ENCODE measurements at places on chromosomes 4 and X.

GRCh38 chrX:4754878-4755604 is 1041.6 kb upstream of the PRKX start:
- DNase-seq: no peak

- DNase-seq: no peak
These were observed at the start of gene CHM for GRCh38 chrX:86047174-86047935. Gene CHM, minus strand, starts transcription at chrX:86047558. Its CDS starts 26 bp downstream, at chrX:86047532.

GRCh38 chr4:99088023-99088449 is 552 bp downstream of the ADH5 start:
- DNase-seq: peak; percentile 62

DNA sequence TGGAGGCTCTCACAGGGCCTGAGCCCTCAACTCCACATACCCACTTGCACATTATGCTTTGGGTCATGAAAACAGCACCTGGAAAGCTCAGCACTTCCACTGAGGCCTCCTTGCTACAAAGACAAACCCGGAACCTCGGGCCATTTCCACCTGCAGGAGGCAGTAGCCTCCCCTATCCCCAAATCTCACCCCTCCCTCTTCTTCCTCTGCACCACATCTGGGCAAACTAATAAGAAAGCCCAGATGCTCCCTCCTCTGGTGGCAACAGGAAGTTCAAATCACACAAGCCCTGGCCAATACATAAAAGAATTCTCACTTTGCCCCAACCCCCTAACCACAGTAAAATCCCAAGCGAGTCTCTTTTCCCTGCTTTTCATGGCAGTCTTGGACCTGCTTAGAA is 136.4 kb downstream of the MAPK10 start:
- no peak for DNase-seq

GRCh38 chr4:168713253-168713652 is 216.4 kb downstream of the PALLD start:
- no peak for DNase-seq

DNA sequence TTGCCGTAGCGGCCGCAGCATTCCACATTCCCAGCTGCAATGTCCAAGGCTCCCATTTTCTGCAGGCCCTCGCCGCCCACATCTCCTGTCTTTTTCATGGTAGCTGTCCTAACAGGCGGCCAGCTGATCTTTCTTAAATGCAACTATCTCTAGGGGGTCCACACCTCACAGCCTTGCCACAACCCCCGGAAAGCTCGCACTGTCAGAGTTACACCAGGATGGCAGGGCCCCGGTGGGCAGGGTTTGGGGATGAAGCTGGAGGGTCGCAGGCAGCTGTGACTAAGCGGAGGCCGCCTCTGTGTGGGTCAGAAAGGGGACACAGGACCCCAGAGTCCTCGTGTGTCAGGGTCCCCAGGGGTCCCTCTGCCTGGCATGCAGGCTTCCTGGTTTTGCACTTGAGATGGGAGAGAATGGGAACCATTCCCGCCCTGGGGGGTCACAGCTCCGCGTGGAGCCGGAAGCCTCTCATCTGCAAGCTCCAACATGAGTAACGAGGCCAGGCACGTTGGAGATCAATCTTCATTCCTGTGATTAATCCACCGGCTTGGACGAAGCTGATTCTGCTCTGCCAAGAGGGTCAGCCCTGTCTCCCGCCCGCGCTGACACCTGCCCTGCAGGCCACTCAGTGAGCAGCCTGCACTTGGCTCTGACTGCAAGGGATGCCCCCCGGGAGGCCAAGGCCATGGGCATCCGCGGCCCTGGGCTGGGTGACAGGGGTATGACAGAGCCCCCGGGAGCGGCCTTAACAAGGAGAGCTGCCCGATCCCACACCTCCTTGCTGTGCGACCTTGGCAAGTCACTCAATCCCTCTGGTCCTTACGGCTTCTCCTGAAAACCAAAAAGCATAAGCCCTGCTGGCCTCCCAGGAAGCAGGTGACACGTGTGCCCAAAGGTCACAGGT is 97.9 kb downstream of the ADRA2C start:
- DNase-seq: no peak
